ENCODE measurements at places on chromosomes 13 and 19.

- DNase-seq = no peak
Observed at GRCh38 chr13:28610996-28611395, 47.9 kb upstream of the POMP start.

- DNase-seq = no peak
Observed at GRCh38 chr13:48892053-48892687, 83.5 kb upstream of the FNDC3A start.

- no peak for DNase-seq
Observed at GRCh38 chr13:96490496-96490989, 400.6 kb downstream of the HS6ST3 start.

DNA sequence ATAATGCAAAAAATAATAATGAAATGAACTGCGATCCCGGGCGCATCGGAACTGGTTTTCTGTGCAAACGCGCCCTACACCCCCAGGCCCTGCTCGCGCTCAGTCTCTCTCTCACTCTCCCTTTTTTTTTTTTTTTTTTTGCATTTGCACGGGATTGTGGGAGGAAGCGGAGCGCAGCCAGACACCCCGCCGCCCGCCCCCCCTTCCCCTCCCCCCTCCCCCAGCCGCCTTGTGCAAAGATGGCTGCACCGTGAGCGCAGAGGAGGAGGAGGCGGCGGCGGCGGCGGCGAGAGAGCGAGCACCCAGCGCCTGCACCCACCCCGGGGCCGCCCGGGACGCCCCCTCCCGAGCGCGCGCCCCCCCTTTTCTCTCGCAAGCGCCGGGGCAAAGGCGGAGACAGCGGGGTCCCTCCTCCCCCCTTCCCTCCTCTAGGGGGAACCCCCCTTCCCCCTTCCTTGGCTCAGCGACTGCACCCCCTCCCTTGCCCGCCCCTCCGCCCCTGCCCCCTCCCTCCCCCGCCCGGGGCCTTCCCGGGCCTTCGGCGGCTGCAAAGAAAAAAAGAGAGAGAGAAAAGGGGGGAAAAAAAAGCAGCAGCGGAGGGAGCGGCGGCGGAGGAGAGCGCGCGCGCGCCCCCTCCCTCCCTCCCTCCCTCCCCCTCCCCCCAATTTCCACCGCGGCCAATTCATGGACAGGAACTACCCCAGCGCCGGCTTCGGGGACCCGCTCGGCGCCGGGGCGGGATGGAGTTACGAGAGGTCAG is at the start of gene PRR12:
Gene PRR12, plus strand, starts transcription at position 212 of the 760 bp plus-strand sequence. Its CDS starts 473 bp downstream, at position 685.
- DNase-seq = peak; percentile 85

GRCh38 chr13:113862931-113863523 is 849 bp downstream of the GAS6 start:
- DNase-seq = no peak

GRCh38 chr13:60612593-60612992 is 215.6 kb downstream of the TDRD3 start:
- no peak for DNase-seq

DNA sequence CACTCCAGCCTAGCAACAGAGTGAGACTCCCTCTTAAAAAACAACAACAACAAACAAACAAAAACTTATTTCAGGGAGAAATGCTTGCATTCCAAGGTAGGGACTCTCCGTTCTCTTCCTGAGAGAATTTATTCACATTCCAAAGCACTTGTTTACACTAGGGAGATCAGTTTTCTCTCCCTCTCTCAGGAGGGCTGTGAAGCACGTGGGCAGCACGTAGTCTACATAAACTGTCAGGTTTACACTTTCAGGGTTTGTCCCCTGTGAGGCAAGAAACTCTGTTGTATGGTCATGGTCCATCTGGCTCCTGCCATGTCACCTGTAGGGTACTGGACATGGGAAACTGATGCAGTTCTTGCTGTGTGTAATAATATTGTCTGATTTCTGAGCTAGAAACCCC is 31.6 kb downstream of the WDR87 start:
- no peak for DNase-seq

- no peak for DNase-seq
Observed at GRCh38 chr13:62583466-62583865, 1167.8 kb upstream of the PCDH20 start.

GRCh38 chr13:96091164-96092117 is 1.5 kb downstream of the HS6ST3 start:
- DNase-seq = no peak

GRCh38 chr19:19278315-19278714 is 5.2 kb upstream of the TM6SF2 start:
- DNase-seq = no peak

- no peak for DNase-seq
Observed at GRCh38 chr13:27077451-27077850, 94.2 kb downstream of the USP12 start.

DNA sequence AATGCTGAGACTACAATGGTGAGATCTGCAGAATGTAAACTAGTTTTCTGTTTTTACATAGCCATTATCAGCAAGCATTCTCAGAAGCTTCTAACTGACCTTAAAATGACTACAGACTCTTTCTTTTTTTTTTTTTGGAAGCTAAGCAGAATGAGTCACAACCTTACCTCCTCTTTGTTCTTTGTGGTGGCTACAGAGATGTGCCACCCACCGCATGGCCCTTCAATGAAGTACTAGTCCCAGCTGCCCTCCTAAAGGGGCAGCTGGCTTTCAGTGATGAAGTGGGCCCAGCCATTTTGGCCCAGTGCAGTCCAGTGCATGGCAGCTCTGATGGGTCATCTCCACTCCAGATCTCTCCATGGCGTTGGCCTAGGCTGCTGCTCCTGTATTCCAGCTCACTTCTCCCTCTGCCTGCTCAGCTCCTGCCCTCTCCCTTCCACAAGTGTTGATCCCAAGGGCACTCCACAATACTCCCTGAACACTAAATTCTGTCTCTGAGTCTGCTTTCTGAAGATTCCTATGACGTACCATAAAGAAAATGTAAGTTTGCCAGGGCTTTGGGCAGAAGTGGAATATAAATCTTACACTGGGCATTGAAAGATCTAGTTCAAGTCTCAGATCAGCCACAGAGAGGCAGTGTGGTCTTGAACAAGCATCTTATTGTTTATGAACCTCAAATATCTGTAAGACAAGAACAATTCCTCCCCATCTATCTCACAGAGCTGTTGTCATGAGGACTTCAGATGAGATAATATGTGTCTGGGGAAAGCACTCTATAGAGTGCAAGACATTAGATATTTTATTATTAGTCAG is 85.6 kb downstream of the RXFP2 start:
- peak; percentile 20 for DNase-seq

GRCh38 chr13:76339649-76340048 is 546.6 kb downstream of the KCTD12 start:
- DNase-seq = no peak

GRCh38 chr19:16442386-16443276 is 29.1 kb downstream of the EPS15L1 start:
- DNase-seq = no peak

DNA sequence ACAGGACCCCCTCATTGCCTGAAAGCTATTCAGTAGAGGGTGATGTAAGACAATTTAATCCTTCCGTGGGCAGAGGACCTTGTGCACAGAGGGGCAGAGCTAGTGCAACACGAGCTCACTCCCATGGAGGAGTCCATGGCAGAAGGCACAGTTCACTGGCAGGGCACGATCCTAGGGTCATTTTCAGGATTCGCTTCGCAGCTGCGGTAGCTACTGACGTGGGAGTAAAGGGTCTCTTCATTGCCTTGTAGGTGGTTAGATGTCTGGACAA is 207.8 kb downstream of the FOXO1 start:
- no peak for DNase-seq

DNA sequence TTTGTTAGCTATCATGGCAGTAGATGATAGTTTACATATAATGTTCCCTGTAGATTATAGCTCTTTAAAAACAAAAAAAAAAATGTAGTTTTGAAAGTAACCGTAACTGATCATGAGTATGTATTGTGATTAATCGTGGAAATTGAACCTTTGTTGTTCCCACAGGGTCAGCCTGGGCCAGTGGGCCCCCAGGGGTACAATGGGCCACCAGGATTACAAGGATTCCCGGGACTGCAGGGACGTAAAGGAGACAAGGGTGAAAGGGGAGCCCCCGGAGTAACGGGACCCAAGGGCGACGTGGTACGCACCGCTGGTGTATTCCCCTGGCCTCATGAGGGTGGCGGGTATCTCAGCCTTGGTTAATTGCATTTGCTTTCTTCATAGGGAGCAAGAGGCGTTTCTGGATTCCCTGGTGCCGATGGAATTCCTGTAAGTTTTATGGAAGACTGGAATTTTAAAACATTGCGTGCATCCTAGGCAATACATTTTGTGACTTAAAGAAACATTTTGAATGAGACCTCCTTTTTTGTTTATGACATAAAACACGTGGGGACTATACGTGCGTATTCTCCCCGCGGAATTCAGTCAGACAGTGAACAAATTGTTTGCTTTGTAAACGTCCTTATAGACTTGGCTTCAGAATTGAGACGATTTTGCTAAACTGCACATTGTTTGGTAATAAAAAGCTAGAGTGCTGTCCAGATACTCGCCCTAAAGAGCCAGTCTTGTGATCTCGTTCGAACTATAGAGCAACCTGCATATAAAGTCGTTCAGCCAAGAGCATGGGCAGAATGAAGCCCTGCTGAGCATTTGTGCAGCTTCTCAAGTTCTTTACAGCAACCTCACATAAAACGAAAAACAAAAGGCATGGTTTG is 117.7 kb downstream of the COL4A2 start:
- DNase-seq = no peak

GRCh38 chr19:58003174-58003828 is 681 bp upstream of the ZNF606 start:
- no peak for DNase-seq

- no peak for DNase-seq
Observed at GRCh38 chr13:102854675-102855074, 8.8 kb downstream of the ERCC5 start.

DNA sequence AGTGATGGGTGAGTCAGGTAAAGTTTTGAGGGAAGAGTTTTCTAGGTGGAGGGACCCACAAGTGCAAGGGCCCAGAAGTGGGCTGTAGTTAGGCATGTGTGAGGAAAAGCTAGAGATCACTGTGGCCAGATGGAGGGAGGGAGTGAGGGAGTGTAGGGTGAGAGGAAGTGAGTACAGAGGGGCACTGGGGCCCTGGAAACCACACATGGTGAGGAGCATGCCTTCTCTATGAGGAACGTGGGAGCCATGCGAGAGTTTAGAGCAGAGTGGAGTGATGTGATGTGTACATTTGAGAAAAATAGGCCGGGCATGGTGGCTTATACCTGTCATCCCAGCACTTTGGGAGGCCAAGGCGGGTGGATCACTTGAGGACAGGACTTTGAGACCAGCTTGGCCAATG is 14.7 kb upstream of the SHKBP1 start:
- DNase-seq = no peak

- no peak for DNase-seq
Observed at GRCh38 chr19:45876411-45877197, 9.3 kb downstream of the IRF2BP1 start.

- no peak for DNase-seq
Observed at GRCh38 chr19:6457958-6458694, 1.5 kb downstream of the SLC25A23 start.

- DNase-seq = no peak
Observed at GRCh38 chr13:70505809-70506208, 397.6 kb upstream of the KLHL1 start.

GRCh38 chr13:77386880-77387606 is 60.1 kb upstream of the MYCBP2 start:
- peak; percentile 27 for DNase-seq

- no peak for DNase-seq
Observed at GRCh38 chr13:34667286-34668218, 274.5 kb upstream of the NBEA start.

DNA sequence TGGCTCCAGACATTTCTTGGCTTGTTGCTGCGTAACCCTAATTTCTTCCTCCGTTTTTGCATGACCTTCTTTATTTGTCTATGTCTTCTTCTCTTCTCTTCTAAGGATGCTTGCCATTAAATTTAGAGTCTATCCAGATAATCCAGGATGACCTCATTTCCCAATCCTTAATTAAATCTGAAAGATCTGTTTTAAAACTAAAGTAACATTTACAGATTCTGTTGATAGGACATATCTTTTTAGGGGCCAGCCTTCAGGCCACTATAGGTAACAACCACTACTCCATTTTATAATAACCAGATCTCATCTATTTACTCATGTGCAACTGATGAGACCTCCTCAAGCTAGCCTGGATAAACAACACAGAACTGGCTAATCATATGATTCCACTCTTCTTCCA is 490.5 kb upstream of the SLC10A2 start:
- DNase-seq = no peak
